HEK293T (cell line): ENCODE measurements at places on chromosomes 11 and 22.
A peak's percentile ranks its signal among the peaks of the same experiment; 100 is the strongest.

GRCh38 chr11:45857961-45858474 is 10.7 kb downstream of the CRY2 start:
- no peak for DNase-seq

DNA sequence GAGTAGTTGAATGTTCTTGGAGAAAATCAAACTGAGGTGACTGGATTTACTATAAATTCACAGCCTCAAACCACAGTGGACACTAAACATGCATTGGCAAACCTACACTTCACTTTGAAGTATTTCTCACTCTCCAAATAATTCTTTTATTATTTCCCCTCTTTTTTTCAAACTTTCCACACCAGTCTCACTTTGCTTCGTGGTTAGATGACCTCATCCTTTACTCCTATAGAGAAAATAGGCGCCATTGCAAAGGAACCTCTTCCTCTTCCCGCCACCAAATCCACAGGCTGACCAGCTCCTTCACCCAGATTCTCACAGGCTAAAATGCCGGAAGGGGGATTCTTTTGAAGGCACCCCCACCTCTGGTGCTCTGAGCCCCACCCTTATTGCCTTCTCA is 33.4 kb downstream of the HTR3A start:
- DNase-seq: no peak

- no peak for DNase-seq
These were observed 219.7 kb downstream of the CEP164 start for GRCh38 chr11:117547195-117547850.

- DNase-seq: peak; percentile 27
These were observed 31.3 kb downstream of the TRAF6 start for GRCh38 chr11:36478700-36479329.

DNA sequence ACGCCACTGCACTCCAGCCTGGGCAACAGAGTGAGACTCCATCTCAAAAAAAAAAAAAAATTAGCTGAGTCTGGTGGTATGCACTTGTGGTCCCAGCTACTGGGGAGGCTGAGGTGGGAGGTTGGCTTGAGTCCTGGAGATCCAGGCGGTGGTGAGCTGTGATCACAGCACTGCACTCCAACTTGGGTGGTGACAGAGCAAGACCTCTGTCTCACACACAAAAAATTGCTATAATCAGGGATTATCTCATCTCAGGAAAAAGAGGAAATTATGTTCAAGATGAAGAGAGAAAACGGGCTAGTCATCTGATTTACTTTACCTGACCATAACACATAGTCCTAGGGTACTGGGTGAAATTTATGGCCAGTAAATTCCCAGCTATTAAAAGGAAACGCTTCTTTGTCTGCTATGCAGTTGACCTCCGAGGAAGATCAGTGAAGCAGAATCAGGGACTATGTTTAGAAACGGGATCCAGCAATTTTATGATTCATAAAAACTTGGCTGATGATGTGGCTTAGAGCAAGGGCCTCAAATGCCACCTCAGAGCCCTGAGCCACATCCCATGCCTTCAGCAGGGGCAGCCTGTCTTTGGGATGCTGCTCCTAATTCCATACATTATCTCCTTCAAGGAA is 386.2 kb downstream of the NTM start:
- DNase-seq: no peak

GRCh38 chr11:47418454-47419259 is 7.6 kb downstream of the PSMC3 start:
- no peak for DNase-seq

DNA sequence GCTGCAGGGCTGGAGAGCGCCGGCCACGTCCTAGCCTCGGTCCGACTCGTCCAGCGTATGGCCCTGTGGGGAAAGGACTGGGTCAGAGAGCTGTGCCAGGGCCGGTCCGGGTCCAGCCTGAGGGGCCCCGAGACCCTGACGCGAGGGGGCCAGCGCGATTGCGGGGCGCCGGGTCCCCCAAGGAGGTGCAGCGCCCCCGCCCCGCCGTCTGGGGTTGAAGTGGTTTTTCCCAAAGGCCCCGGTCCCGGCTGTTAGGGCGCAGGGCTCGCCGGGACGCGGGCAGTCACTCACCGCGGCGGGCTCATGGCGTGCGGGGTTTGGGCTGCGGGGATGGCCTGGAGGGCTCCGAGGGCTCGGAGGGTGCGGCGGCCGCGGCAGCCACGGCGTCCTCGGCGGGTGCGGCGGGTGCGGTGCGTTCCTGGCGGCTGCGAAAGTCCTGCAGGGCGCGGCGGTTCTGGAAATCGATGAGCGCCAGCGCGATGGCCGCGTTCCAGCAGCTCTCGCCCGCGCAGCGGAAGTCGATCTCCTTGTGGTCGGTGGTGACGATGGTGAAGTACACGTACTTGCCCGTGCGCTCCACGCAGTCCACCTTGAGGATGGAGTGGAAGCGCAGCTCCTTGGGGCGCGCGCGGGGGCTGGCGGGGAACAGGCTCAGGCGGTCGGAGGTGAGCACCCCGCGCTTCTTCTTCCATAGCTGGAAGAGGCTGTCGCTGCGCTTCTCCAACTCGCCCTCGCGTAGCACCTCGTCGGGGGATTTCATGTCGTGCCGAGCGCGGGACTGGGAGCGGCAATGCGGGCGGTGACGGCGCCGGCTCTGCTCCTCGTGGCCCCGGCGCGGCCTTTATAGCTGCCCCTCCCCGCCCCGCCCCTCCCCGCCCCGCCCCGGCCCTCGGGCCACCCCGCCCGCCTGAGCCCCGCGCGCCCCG is at the start of gene PHLDA2:
Gene PHLDA2 (minus strand): TSS at position 816 of the 926 bp plus-strand sequence. CDS start 56 bp downstream, at position 760.
- peak; percentile 66 for DNase-seq
